ENCODE measurements at places on chromosomes 4 and X. TPM values are rescaled to one million over a fixed set of nuclear protein-coding genes. Genes with fewer than 3 reads are reported as not detected.

SPANXA2 gene
- total RNA-seq, result not detected

DNA sequence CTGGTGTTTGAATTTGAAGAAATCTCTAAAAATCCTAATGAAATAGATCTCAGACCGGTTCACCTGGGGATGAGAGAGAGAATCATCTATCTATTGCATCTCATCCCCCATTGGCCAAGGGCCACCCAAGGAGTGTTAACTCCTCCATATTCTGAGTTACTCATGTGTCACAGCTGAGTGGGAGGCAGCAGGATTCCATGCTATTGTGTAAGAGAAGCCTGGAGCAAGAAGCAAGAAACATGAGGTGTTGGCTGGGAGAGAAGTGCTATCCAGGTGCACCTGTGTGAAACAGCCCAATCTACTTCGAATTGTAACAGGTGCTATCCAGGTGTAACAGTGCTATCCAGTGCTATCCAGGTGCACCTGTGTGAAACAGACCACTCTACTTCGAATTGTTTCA is 150.3 kb upstream of the MAOA start:
- no peak for DNase-seq

DNA sequence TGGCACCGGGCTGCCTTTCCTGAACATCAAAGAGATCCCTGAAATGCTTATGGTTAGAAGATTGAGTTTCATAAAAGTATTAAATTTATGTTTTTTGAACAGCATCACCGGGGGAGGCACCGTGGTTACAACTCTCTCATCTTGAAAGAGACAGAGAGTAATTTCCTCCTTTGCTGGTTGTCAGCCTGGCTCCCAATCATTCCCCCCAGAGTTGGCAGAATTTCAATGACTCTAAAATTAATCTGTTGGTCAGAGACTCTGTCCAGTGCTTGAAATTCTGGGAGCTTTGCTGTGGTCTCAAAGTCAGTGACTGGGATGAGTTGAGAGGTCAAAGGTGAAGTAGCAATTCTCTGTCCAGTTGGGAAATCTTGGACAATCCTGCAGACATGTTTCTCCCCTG is 135.9 kb downstream of the RAB28 start:
- DNase-seq, result no peak

DNA sequence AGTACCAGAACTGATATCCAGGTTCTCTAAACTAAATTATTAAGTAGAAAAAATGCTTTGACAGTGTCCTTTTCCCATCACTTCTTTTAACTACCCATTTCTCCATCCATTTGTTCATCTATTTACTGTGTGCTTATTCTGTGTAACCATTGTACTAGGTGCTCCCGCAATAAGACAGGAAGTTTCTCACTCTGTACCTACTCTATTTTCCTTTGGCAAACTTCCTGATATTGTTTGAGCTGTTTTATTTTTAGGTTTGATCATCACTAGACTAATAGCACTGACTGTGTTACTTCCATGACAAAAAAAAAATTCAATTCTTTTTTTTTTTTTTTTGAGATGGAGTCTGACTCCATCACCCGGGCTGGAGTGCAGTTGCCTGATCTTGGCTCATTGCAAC is 102.5 kb upstream of the CASK start:
- DNase-seq, result no peak

GRCh38 chr4:122086338-122087065 is 65.6 kb upstream of the BLTP1 start:
- no peak for DNase-seq
